ENCODE measurements at places on chromosomes 16 and 17.
A peak's percentile ranks its signal among the peaks of the same experiment; 100 is the strongest.

GRCh38 chr17:31487648-31488263 is 96.3 kb downstream of the RAB11FIP4 start:
- DNase-seq, result no peak

DNA sequence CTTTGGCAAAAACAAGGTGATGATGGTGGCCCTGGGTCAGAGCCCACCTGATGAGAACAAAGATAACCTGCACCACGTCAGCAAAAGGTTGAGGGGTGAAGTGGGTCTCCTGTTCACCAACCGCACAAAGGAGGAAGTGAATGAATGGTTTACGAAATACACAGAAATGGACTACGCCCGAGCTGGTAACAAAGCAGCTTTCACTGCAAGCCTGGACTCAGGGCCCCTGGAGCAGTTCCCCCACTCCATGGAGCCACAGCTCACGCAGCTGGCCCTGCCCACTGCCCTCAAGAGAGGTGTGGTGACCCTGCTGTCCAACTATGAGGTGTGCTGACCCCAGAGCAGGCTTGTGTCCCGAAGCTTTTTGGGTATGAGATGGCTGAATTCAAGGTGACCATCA is 29.7 kb upstream of the DLX4 start:
- DNase-seq, result no peak

- DNase-seq, result no peak
Measured at GRCh38 chr16:81798311-81799137, 19.4 kb downstream of the PLCG2 start.

GRCh38 chr17:14792746-14793145 is 472.4 kb downstream of the PMP22 start:
- DNase-seq, result no peak

DNA sequence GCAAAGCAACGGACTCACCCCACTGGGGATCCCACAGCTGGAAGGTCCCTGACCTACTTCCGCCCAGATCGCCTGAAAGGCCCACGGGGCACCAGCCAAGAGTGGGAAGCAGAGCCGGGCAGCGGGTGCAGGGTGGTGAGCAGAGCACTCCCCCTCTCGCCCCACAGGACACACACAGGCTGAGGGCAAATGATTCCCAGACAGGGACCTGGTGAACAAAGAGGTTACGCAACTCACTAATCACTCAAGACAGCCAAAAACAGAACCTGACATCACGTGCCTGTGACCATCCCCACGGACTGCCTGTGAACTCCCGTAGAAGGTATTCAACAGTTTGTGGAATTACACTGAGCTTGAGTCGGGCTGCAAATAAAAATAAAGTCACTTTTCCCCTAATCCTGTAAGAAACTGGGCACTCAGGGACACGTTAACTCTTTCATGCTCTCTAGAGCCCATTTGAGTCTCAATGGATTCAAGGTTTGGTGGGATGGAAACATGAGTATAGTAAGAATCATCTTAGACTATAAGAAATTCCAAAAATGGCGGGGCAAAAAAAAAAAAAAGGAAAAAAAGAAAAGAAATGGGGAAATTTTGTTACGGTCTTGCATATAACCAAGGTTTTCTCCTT is 396.1 kb downstream of the SOX9 start:
- no peak for DNase-seq

- no peak for DNase-seq
Measured at GRCh38 chr16:29898804-29899515, 390 bp downstream of the SEZ6L2 start.

- no peak for DNase-seq
Measured at GRCh38 chr17:31134576-31134975, 39.8 kb downstream of the NF1 start.

- DNase-seq, result no peak
Measured at GRCh38 chr16:84513123-84513522, 8.7 kb upstream of the MEAK7 start.

- peak; percentile 12 for DNase-seq
Measured at GRCh38 chr16:49857423-49858181, 1.7 kb upstream of the ZNF423 start.

GRCh38 chr17:14580499-14580898 is 279.6 kb downstream of the HS3ST3B1 start:
- no peak for DNase-seq

DNA sequence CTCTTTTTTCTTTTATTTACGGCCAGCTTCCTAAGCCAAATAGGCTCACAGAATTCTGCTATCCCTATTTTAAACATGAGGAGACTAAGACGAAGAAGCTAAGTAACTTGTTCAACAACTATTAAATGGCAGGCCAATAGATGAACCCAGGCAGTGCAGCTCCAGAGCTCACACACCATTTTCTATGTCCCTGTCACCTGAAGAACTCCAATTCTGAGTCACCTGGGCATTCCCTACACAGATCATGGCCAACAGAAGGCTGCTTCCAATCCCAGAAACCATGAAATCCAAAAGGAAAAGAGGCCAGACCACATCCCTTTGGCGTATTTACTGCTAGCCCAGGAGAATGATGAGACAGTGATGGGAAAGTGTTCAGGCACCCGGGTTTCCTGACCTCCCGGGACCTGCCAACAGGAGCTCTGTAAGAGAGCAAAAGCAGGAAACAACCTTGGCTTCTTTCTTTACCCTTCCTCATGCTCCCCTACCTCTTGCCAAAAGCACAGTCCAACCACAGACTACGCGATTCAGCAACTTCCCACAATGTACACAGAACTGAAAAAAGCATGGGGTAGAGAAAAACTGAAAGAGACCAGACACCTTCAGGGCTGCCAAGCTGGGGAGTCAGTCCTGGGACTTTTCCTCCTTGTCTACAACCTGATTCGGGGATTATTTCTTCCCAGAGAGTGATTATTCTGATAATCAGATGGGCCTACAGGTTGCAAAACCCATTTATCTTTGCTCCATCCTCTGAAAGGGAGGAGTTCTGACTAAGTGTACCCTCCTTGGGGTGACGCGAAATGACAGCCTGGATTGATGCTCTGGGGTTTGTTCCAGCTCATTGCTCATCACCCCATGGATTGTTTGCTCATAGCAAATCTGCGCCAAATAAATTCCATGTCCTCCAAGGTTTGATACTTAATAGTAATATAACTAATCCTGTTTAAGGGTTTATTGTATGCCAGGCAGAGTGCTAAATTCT is 47.8 kb upstream of the HAS3 start:
- DNase-seq, result peak; percentile 88

GRCh38 chr16:48054881-48055601 is 100.8 kb downstream of the ABCC12 start:
- peak; percentile 20 for DNase-seq

- DNase-seq, result no peak
Measured at GRCh38 chr16:26976873-26977272, 89.9 kb upstream of the C16orf82 start.

GRCh38 chr17:77313831-77314230 is 173.1 kb downstream of the SEC14L1 start:
- no peak for DNase-seq

DNA sequence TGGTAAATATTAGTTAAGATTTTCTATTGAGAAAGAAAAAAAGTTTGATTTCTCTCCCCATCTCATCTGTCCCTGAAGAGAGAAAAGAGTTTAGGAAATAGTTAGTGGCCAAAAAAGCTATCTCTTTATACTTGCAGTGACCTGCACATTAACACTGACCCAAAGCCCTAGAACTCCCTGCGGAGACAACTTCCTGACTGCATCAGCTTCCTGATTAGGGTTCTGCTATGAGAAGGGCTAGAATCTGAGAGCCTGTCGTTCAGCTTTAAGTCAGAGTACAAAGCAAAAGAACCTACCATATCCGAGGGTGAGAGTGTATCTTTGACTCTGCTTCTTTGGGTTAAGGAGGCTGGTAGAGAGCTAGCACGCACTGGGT is 24.7 kb downstream of the LIMD2 start:
- DNase-seq, result peak; percentile 39

- peak; percentile 43 for DNase-seq
Measured at GRCh38 chr17:55814377-55814776, 63.5 kb downstream of the PCTP start.

- DNase-seq, result no peak
Measured at GRCh38 chr16:85025781-85026653, 1.6 kb upstream of the KIAA0513 start.

DNA sequence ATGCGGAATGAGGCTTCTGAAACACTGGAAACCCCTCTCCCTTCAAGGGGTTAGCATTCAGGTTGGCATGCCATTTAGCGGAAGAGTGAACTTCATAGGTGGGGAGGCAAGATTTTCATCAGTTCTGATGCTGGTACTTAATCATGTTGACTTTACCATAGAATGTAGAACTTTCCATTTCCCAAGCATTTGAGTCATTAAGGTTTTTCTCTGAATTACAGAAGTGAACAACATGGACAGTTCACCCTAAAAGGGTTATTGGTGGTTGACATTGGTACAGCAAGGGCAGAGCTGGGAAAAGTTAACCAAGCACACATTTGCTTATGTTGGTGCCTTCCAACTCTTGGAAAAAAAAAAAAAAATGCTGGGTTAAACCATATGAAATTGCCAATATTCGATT is 39.1 kb downstream of the GAN start:
- DNase-seq, result no peak

DNA sequence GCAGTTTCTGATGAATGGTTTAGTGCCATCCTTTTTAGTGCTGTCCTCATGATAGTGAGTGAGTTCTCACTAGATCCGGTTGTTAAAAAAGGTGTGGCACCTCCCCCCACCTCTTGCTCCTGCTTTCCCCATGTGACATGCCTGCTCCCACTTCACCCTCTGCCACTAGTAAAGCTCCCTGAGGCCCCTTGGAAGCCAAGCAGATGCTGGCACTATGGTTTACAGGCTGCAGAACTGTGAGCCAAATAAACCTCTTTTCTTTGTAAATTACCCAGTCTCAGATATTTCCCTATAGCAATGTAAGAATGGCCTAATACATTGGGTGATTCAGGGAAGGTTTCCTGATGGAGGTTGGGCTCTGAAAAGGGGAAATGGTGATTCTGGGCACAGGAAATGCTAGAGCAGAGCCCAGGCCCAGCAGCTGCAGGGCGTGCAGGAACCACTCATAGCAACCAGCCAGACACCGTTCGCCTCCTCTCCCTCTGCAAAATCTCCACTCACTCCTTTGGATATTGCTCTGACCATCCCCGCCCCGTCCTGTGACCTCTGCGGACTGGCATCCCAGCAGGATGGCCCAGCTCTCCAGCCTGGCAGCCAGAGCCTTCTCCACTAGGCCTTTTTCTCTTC is 2.6 kb upstream of the ADORA2B start:
- peak; percentile 59 for DNase-seq

GRCh38 chr16:84277244-84277823 is 17.3 kb upstream of the WFDC1 start:
- DNase-seq, result peak; percentile 19

DNA sequence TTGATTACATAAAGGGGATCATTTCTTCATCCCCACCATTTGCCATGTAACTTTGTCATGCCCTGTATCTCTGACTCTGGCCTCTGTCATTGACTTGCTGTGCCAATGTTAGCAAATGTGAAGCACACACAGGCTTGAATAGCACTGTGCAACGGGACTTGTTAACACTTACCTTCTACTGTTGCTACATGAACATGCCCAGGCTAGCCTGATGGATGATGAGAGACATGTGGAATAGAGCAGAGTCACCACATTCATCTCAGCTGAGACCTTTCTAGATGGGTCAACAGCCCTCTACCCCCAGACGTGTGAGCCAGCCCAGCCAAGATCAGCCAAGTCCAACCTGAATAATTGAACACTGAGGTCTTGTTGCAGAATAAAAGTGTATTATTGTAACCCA is 162.1 kb upstream of the SALL1 start:
- DNase-seq, result no peak

GRCh38 chr16:74322301-74322710 is 25.7 kb downstream of the PSMD7 start:
- DNase-seq, result no peak

DNA sequence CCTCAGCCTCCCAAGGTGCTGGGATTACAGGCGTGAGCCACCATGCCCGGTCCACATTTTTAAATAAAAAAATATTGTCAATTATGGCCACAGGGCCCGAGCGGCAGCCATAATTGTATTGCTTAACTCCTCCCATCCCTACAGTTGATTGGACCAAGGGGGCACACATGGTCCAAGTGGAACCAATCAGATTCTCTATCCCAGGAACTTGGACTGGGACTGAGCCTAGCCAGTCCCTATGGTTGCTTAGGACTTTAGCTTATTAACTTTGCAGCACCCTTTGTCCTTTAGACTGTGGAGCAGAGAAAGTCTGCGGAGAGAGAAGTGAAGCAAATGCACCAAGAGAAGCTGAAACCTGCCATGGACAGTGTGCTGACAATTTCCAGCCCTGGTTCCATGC is 5.5 kb upstream of the RDM1 start:
- no peak for DNase-seq

GRCh38 chr16:14004031-14004728 is 66.9 kb upstream of the MRTFB start:
- DNase-seq, result no peak

DNA sequence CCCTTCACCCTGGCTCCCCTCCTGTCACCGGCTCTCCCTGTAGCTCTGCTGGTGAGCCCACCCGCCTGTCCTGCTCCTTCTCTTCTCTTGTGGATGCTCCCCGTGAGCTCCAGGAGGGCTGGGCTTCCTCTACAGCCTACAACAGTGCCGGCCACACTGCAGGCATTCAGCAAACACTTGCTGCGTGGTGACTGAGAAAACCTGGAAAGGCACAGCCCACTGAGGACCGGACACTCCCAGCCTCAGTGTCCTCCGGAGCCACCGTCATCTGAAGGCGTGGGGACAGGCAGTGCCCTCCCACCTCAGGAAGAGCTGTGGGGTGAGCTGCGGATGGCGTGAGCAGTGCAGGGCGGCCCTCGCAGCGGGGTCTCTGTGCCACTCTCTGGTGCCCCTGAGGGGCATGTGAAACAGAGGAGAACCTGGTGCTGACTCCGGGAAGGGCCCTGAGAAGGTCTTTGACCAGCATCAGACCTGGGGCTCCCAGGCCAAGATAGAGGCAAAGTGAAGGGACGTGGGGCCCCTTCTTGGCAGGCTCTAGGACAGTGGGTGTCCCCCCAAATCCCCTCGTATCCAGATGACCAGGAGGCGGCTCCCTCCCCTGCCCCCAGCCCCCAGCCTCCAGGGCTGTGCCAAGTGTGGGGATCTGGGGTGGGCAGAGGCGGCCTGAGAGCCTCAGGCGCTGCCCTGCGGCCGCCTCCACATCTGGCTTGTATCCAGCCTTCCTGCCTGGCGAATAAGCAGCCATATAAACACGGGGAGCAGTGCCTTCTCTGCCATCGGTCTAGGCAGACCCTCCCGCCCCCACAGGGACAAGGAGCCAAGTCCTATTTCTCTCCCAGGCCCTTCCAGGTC is 44.0 kb upstream of the PABPN1L start:
- DNase-seq, result no peak

DNA sequence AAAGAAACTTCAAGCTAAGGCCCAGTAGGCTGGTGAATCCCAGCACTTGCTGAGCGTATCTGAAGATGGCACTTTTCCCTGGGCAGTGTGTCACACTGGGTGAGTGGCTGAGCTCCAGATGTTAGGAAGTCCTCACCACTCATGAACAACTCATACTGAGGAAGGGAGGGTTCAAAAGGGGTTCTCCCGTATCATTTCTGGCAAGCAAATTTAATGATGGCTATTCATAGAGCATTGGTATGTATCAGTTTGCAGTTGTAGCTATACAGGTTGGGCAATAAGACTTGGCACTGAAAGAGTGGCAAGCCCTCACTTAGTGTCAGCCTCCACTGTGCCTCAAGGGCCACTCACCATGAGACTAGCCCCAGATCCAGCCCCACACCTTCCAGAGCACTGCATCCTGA is 10.7 kb downstream of the GFOD2 start:
- peak; percentile 7 for DNase-seq

Measured in HT1080 (cell line).